ENCODE measurements at places on chromosomes 5 and 9.

- DNase-seq: no peak
Measured at GRCh38 chr5:139893873-139894272, 98.3 kb downstream of the PSD2 start.

- no peak for DNase-seq
Measured at GRCh38 chr5:142046191-142046590, 33.4 kb upstream of the GNPDA1 start.

DNA sequence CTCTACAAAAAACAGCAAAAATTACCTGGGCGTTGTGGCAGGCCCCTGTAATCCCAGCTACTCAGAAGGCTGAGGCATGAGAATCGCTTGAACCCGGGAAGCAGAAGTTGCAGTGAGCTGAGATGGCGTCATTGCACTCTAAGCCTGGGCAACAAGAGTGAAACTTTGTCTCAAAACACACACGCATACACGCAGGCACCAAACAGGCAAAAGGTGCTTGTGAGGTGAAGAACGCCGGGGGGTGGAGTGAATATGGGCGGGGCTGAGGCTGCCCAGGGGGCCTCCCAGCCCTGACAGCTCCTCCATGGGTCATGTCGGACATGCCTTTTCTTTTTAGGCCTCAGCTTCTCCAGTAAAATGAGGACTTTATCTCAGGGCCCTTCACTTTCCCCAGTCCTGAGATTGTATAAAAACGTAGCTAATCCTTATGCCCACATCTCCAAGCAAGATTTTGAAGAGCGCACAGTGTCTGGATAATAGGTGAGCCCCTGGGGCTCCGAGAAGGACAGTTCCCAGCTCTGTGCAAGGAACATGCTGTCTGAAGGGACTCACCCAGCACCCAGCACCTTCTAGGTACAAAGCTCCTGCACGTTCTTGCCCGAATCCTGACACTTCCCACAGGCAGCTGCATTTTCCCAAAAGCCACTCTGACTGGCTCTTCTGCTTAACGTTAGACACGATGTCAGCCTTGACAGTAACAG, 168.3 kb downstream of the COL23A1 start:
- no peak for DNase-seq

DNA sequence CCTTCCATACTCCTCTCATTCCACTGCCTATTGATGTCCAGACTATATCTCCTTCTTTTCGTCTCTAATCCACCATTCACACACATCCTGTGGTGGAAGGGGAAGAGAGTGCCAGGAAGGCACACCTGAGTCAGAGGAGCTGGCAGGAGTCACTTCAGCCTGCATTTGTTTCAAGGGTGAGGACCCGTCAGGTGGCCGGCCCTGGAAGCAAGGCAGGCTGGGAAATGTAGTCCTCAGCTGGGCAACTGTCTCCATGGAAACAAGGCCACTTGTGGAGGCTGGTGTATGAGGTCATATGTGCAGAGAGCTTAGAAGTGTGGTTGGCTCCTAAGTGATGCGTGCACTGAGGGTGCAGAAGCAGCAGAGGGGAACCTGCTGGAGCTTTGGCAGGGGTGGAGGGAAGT, 278.4 kb downstream of the NSG2 start:
- DNase-seq: no peak

GRCh38 chr9:114204265-114204664, 48.9 kb downstream of the COL27A1 start:
- no peak for DNase-seq

- no peak for DNase-seq
Measured at GRCh38 chr5:173119719-173120118, 24.6 kb upstream of the BNIP1 start.

GRCh38 chr5:73625944-73626811, at the start of gene ARHGEF28:
Gene ARHGEF28 (plus strand): TSS chr5:73626196. CDS start chr5:73684852, 58,656 bp downstream.
- DNase-seq: peak; percentile 79

GRCh38 chr5:175664723-175665122, 6.9 kb downstream of the HRH2 start:
- DNase-seq: no peak

- DNase-seq: no peak
Measured at GRCh38 chr9:27179245-27179865, 70.3 kb downstream of the TEK start.

DNA sequence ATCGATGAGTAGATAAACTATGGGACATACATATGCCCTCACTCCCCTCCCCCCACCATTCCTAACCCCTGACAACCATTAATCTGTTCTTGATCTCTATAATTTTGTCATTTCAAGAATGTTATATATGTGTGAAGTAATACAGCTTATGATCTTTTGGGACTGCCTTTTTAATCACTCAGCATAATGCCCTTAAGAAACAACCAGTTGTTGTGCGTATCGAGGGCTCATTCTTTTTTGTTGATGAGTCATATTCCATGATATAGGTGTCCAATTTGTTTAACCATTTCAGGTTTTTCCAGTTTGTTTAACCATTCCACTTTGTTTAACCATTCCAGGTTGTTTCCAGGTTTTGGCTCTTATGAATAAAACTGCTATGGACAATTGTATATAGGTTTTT, 75.6 kb downstream of the ARHGEF28 start:
- DNase-seq: no peak

DNA sequence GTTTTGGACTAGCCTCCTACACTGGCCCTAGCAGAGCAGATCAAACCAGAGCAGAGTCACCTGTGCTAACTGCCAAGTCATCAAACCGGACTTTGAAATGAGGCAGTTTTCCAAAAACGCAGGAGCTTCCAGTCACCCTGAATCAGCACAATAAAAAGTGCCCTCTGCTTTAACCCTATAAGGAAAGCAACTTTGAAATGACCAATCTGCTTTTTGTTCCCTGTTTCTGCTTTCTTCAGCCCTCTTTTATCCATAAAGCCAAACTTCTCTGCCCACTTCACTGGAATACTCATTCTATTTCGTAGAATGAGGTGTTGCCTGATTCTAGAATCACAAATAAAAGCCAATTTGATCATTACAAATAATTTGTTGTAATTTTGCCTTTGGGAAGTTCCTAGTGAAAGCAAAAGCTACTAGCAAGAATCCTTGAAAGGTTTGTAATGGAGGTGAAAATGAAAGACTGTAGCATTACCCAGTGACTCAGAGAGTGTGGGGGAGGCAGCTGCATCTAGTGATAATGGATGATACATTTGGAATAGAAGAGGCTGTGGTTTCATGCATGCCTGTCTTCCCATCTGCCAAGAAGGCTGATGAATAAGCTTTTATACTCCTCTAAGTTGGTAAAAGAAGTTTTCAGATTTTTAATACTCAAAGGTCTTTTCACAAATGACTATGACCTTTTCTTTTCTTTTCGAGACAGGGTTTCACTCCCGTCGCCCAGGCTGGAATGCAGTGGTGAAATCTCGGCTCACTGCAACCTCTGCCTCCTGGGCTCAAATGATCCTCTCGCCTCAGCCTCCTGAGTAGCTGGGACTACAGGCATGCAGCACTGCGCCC, 14.9 kb downstream of the SPAAR start:
- DNase-seq: no peak

GRCh38 chr9:79687131-79687447, 115.3 kb downstream of the TLE4 start:
- DNase-seq: no peak

- no peak for DNase-seq
Measured at GRCh38 chr9:19630760-19631159, 158.1 kb downstream of the SLC24A2 start.

DNA sequence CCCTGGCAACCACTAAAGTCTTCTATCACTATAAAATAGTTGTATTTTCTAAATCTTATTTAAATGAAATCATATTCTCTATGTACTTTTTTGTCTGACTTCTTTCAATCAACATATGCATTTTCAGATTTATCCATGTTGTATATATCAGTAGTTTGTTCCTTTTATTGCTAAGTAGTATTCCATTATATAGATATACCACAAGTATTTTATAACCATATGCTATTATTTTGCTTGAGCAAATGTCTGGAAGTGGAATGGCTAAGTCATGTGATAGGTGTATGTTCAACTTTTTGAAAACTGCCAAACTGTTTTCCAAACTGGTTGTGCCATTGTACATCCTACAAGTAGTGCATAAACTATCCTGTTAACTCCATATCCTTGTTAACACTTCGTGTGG, 131.1 kb downstream of the CWC27 start:
- no peak for DNase-seq

DNA sequence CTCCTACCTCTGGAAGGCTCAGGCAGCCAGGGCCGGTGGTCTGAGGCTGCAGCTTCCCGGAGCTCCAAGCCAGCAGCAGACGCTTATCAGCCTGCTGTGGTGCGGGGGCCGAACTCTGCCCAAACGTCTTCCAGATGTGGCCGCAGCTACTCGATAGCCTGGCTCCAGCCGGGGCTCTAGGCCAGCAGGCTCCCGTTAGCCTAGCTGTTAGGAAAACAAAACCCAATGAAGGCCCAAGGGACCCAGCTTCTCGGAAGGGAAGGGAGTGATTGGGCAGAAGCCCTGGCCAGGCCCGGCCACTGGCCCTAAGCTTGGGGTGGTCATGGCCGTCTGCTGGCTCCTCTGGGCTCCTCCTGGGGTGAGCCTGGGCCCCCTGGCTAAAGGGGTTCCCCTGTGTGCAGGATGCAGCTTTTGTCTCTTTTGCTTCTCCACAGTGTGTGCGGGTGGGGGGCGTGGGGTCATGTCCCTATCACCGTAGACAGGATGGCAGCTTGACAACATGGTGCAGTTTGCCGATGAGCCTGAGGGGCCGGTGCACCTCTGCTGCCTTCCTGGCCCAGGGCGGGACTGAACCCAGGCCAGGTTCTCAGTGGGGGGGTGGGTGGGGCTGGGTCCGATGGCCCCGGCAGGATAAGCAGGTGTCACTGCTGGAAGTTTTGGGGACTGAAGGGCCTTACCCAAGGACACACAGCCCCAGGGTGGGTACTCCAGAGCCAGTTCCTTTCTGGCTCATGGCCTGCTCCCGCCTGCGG, 18.7 kb downstream of the MYMK start:
- no peak for DNase-seq

DNA sequence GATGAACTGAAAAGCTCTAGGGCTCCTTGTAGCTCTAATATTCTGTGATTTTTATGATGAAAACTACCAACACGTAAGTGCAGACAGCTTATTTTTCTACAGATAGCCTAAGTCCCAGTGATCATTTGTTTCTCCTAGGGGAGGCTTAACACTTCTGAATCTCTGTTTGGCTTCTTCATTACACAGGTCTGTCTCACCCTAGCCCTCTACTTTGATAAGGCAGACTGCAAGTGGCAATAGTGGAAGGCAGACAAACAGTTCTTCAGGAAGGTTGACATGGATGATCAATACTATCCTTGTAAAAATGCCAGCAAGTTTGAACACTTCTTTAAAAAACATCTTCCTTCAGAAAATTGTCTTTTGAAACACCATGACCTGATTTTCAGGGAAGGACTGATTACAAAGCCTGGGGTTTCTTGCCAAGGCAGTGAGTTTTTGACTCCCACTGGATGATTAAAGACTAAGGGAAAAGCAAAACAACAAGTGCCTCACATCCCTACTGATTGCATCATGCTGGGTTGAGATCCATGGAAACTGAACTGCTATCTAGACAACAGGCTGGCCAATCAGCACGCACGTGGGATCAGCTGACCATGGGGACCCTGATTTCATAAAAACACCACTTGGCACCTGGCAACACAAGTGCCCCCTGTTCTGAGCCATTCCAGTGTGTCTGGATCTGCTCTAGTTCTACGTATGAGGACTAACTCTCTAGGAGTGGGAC, 212.2 kb downstream of the SMARCA2 start:
- DNase-seq: no peak

- no peak for DNase-seq
Measured at GRCh38 chr5:66118304-66118703, 25.8 kb upstream of the SREK1 start.

DNA sequence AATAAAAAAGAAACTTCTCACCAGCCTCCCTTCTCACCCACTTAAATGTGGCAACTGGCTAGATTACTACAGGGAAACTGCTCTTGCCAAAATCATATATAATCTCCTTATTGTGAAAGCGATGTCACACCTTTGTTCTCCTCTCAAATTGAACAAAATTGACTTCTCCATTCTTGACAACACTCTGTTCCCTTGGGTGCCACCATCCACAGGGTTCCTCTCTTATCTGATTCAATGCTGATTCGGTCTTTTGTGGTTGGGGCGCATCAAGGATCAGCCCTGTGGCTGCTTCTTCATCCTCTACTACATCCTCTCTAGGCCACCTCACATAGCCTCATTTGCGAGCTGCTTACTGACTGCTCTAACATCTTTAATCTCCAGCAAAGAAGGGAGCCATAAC, 86.1 kb downstream of the EDIL3 start:
- DNase-seq: no peak

- DNase-seq: peak; percentile 54
Measured at GRCh38 chr5:72452515-72453245, 54.5 kb downstream of the ZNF366 start.

GRCh38 chr9:102767076-102767475, 228.1 kb upstream of the CYLC2 start:
- no peak for DNase-seq

DNA sequence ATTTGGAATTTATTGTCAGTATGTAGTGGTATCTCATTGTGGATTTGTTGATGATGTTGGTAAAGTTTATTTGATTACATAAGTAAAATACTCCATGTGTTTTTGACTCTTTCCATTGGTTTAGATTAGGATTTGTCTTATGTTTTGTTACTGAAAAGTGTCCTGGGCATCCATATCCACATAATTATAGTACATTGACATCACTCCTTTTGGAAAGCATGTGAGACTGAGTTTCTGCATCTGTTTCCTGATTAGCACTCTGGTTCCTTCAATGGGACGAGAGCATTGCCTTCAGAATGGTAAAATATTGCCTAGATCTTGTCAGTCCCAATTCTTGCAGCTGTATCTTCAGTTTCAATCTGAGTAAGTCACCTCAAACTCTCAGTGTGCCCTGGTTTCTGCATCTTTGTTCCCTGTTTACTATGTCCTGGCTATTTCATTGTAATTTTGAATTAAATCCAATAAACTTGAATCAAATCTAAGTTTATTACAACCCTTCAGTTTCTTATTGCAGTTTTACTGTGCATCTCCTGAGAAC, 128.1 kb downstream of the FBXO38 start:
- DNase-seq: no peak

GRCh38 chr9:129650680-129651235, 8.8 kb upstream of the ASB6 start:
- no peak for DNase-seq

DNA sequence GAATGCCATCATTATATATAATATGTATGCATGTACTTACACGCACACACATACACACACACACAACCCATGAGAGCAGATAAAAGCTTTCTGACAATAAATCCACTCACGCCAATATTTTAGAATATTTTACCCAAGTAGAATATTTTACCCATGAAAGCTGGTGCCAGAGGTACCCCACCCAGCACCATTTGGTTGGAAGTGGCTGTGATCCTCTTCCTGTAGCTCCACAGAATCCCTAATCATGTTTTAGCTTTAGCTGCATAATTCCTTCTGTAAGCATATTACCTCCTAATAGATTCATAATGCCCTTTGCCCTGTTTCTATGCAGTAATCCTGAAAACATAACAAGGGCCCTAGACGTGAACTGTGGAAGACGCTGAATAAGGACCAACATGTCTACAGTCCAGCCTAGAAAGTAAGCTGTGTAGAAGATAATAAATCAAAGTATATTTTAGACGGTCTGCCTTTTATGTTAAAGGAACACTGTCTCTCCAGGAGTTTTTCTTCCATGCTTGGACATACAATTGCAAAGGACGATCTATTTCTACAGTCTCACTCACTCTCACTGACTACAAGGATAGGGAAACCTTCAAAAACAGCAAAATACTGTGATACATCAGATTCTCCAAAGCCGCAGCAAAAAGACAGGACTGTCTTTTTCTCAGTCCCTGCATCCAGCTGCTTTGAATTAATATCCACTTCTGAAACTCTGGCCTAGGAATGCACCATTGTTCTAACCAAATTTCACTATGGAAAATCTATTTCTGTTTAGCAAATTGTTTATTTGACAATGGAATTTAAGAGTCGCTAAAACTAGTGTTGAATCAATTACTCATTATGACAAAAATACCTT, 98.2 kb downstream of the USP20 start:
- DNase-seq: no peak
